T-helper 2 cell (primary cell): ENCODE measurements at places on chromosomes 1 and 21.

GRCh38 chr1:72066431-72066830 lies 215.9 kb downstream of the NEGR1 start:
- no peak for DNase-seq

- DNase-seq, result no peak
Observed at GRCh38 chr21:30206551-30207251, 9.2 kb downstream of the CLDN8 start.

- DNase-seq, result no peak
Observed at GRCh38 chr1:66954208-66954607, 29.4 kb downstream of the MIER1 start.

DNA sequence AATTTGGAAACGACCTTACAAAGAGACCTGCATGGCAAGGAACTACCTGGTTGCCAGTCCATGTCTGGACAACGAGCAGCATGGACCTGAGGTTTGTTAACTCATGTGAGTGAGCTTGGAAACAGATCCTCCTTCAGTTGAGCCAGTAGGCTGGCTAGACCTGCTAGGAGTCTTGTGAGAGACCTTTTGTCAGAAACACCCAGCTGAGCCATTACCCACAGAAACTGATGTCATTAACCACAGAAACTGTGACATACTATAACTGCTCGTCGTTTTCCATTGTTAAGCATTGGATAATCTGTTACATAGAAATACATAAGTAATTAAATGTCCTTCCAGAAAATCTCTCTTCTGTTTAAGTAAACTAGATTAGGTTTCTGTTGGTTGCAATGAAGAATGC lies 211.1 kb upstream of the C21orf91 start:
- DNase-seq, result no peak

DNA sequence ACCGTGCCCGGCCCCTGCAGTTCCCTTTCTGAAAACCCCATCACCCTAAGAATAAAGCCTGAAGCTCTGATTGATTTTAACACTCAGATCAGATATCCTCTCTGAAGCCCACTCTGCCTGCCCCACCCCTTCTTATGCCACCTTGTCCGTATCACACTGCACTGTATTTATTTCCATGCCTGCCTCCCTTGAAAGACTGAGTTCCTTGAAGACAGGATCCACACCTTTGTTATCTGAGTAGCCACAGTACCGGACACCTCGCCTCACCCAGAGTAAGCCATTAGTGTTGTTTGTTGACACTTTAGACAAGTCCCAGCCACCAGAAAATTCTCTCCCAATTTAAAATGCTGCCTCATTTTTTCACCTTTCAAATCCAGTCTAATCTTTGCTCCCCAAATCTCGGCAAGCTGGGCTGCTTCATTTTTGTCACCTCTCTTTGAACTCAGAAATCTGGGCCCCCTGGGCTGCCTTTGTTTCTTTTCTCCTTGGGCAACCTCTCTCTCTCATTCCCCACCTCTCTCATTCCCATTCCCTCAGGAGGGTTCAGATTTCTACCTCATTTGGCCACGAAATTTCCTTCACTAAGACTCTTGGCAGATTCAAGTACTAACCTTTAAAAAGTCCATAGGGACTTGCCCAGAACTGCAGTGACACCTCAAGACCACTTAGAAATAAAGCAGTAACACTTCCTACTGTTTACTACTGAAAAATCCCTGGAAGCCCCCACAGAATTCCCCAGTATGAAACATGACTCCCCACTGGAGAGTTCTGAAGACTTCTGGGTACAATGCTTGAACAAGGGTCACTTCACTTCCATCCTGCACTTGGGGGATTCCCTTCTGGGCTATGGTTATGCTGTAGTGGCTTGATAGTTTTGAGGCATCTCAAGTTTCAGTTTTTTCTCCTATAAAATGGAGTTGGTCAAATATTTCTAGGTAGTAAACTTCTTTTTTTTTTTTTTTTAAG lies 8.7 kb upstream of the PPP1R15B start:
- no peak for DNase-seq

DNA sequence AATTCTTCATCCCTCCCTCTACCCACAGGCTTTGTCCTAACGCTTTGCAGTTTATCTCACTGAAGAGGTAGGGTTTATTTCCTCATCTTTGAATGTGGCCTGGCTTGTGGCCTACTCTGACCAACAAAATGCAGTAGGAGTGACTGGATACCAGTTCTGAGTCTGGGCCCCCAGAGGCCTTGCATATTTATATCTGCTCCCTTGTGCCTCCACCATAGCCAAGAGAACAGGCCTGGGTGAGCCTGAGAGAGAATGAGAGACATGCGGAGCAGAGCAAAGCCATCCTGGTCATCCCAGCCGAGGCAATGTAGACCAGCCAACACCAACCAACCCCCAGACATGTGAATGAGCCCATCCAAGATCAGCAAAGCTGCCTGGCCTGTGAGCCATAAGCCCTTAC lies 30.3 kb downstream of the SMIM12 start:
- DNase-seq, result no peak

DNA sequence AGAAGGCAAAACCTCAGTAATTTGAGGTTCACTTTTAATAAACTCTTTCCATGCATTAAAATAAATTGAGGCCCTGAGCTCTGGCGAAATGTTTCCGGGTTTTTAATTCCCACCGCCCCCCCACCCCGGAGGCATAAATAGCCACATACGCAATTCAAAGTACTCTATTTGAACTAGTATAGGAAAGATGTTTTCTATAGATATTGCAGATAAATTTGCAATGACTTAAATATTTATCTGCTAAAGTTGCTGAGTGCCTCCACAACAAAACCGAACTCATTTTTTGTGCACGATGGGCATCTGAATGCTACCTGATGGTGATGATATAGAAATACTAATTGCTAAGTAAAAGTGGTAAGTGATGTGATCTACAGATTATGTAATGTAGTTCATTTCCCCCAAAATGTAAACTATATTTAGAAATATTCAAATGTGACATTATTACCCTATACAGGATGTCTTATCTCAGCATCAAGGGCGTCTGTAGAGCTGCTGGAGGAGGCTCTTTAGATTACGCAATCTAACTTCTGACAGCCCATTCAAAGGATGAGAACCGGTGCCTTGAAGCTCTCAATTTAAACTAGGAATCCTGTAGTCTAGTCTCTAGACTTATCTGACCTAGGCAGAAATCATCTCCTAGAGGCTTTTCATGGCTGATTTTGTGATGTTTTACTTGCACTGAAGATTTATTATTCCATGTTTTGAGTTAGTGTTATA lies 8.5 kb downstream of the IRF2BP2 start:
- DNase-seq, result no peak

GRCh38 chr1:156423422-156424352 lies 54.7 kb downstream of the RHBG start:
- no peak for DNase-seq

DNA sequence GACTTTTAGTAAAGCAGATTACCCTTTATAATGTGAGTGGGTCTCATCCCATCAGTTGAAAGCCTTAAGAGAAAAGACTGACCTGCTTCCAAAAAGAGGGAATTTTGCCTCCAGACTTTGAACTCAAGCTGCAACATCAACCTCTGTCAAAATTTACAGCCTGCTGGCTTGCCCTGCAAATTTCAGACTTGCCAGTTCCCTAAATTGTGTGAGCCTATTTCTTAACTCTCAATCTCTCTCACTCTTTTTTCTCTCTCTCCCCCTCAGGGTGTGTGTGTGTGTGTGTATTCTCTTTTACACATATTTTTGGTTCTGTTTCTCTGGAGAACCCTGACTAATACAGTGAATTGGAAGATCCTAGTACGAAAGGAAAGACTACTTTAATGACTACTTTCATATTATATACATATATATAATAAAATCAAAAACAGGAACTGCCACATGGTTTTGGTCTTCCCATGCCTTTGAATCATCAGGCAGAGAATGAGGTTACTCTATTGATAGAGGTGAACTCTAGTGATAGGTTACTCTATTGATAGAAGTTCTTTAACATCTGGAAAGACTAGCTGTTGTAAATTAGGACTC lies 6.4 kb downstream of the OR2C3 start:
- no peak for DNase-seq

- DNase-seq, result no peak
Observed at GRCh38 chr21:38333301-38334272, 76.8 kb downstream of the KCNJ15 start.
